ENCODE measurements at places on chromosomes 4 and X. TPM values are rescaled to one million over a fixed set of nuclear protein-coding genes. Genes with fewer than 3 reads are reported as not detected.

STS gene
- 10.9 TPM for total RNA-seq

GABRE gene
- 32.1 TPM for total RNA-seq

LRP2BP gene
- total RNA-seq = 1.4 TPM

CLDN34 gene
- under 0.01 TPM for total RNA-seq

VCX3B gene
- not detected for total RNA-seq

NAP1L3 gene
- total RNA-seq = 14.1 TPM

F8A3 gene
- total RNA-seq = 0.88 TPM

DCHS2 gene
- under 0.01 TPM for total RNA-seq

ETNPPL gene
- total RNA-seq = not detected

LAP3 gene
- 137 TPM for total RNA-seq

NKX1-1 gene
- total RNA-seq = not detected

HTR2C gene
- not detected for total RNA-seq

RNF150 gene
- 13.4 TPM for total RNA-seq

NEIL3 gene
- 7.4 TPM for total RNA-seq

BANK1 gene
- total RNA-seq = 1.8 TPM

HHIP gene
- total RNA-seq = 0.59 TPM

F8 gene
- 10.9 TPM for total RNA-seq

MAGED2 gene
- total RNA-seq = 207 TPM

NAA15 gene
- total RNA-seq = 29.2 TPM

GJB1 gene
- total RNA-seq = not detected

RTL9 gene
- 0.72 TPM for total RNA-seq

ZCCHC13 gene
- not detected for total RNA-seq

FHDC1 gene
- total RNA-seq = 0.36 TPM

NUP62CL gene
- not detected for total RNA-seq

SFRP2 gene
- total RNA-seq = not detected

FGFRL1 gene
- 29.2 TPM for total RNA-seq

CFAP47 gene
- total RNA-seq = not detected

HAND2 gene
- 3.8 TPM for total RNA-seq

SMIM31 gene
- not detected for total RNA-seq

SYP gene
- 0.29 TPM for total RNA-seq

TKTL2 gene
- not detected for total RNA-seq

NIPAL1 gene
- under 0.01 TPM for total RNA-seq

CENPVL2 gene
- total RNA-seq = not detected

FAM53A gene
- total RNA-seq = 4.3 TPM

AFP gene
- not detected for total RNA-seq

SLC10A4 gene
- total RNA-seq = not detected

TGIF2LX gene
- not detected for total RNA-seq

CD40LG gene
- total RNA-seq = not detected

EFHC2 gene
- 2.9 TPM for total RNA-seq

FRMPD4 gene
- total RNA-seq = 1.8 TPM

COX7B2 gene
- total RNA-seq = not detected

PTTG2 gene
- not detected for total RNA-seq

CTSO gene
- 25.0 TPM for total RNA-seq

ZDHHC9 gene
- 33.0 TPM for total RNA-seq

ADAMTS3 gene
- total RNA-seq = 2.2 TPM

GPR119 gene
- total RNA-seq = not detected

PHKA1 gene
- total RNA-seq = 4.7 TPM

GUCY1A1 gene
- 0.29 TPM for total RNA-seq
